ENCODE measurements at places on chromosomes 7 and 10. TPM values are rescaled to one million over a fixed set of nuclear protein-coding genes. Genes with fewer than 3 reads are reported as not detected.

Gene DDC
- total RNA-seq, result not detected

Gene DGKI
- total RNA-seq, result 0.12 TPM

Gene CHAT
- total RNA-seq, result not detected

Gene ADCY1
- total RNA-seq, result 3.9 TPM

Gene REEP3
- total RNA-seq, result 61.6 TPM

Gene PLAC9
- 3.8 TPM for total RNA-seq

Gene SPAM1
- total RNA-seq, result not detected

Gene KBTBD2
- total RNA-seq, result 23.4 TPM

- no peak for DNase-seq
These were observed 42.3 kb downstream of the ATAD1 start for GRCh38 chr10:87775766-87776165.

DNA sequence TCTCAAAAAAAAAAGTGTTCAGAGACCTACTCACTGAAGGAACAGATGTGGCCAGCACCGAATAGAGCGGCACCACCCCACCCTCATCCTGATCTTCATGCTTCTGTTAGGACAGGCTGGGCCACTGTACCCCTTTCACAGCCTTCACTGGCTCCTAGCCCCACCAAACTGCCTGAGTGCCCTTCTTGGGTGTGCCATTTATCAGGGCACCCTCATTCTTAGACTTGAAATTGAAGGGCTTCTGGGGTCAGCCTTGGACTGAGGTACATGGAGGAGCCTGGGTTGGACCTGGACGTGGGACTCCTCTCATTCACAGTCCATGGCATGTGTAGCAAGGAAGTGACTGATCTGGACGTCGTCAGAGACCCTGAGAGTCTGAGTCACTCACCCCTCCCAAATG is 190.3 kb downstream of the COBL start:
- no peak for DNase-seq

DNA sequence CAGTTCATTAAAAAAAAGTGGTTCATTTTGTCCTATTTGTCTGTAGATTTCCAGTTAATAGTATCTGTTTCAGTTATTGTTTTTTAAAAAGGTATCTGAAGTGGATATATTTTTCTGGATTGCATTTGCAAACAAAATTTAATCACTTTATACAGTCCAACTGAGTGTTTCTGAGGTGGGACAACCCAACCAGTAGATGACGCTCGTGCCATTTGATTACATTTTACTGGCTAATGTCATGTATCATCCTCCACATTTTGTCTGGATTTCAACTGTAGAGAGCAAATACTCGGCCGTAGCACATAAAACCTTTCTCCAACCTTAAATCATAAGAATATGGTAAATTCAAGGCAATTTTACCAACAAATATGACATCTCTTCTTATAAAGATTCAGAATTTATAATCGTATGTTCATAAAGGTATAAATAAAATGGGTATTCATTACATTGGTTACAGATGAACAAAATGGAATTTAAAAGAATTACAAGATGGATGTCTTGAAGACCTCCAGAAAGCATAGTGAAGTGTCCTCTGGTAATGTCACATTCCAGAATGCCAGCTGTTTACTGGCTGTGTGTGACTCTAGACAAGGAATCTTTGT is 789.0 kb downstream of the PHTF2 start:
- DNase-seq, result no peak

GRCh38 chr10:46301721-46302479 is 15.1 kb downstream of the ANTXRL start:
- DNase-seq, result no peak

- DNase-seq, result no peak
These were observed 42.9 kb downstream of the WAC start for GRCh38 chr10:28575852-28576251.

DNA sequence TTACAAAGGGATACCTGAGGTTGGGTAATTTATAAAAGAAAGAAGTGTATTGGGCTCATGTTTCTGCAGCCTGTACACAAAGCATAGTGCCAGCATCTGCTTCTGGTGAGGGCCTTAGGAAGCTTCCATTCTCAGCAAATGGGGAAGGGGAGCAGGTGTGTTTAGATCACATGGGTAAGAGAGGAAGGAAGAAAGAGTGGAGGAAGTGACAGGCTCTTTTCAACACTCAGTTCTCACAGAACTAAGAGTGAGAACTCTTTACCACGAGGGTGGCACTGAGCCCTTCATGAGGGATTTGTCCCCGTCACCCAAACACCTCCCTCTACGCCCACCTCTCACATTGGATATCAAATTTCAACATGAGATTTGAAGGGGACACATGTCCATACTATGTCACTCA is 506 bp upstream of the FAM170B start:
- DNase-seq, result no peak

DNA sequence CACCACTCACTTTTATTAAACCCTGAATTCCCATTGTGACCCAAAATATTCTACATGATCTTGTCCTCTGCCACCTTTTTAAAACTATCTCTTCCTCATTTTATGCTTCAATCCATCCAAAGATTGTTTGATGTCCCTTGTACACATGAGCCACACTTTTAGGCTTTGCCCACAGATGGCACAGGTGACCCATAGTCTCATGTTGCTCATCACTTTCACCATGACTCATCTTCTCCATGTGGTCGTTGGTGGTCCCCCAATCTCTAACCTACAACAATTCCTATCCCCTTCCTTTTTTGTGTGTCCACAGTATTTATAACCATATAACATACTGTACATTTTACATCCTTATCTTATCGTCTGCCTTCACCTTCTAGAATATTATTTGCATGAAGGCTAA is 271.5 kb upstream of the ZWINT start:
- DNase-seq, result no peak

DNA sequence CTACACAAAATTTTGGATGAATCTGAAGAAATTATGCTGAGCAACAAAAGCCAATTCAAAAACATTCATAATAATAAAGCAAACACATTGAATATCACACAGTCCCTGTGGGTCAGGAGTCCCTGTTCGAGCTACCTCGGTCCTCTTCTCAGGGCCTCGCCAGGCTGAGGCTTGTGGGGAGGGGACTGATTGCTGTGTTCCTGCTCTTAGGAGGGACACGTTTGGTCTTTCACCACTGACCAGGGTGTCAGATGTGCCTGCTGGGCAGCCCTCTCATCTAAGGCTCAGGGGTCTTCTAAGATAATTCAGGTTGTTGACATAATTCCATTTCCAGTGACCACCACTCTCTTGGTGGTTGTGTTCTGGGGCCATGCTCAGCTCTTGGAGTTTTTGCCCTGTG is 233.8 kb upstream of the PPP2R2D start:
- DNase-seq, result no peak

DNA sequence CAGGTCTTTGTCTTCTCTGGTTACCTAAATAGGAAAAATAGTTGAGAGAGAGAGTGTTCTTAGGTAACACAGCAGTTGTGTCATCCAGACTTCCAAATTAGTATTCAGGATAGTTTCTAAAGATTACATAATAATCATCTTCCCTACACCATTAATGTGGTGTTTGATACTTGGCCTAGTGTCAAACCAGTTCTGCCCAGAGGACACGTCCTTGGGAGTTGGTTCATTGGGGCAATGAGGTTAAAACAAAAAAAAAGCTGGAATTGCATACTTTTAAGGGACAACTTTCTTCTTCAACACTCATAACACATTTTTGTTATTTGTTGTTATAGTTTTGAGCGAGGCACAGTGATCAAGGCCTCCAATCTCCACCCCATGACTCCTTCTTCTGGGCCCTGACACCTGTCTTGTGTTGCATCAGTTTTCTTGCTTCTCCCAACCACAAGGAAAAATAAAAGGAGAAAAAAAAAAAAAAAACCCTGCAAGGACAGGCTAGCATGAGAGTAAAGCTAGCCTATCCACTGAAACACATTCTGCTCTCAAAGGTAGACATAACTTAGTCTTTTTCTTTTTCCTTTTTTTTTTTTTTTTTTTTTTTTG is 28.8 kb downstream of the STN1 start:
- no peak for DNase-seq

GRCh38 chr10:103541616-103542015 is 48.1 kb downstream of the NEURL1 start:
- no peak for DNase-seq

GRCh38 chr10:108597657-108598319 is 1325.5 kb downstream of the XPNPEP1 start:
- no peak for DNase-seq

- no peak for DNase-seq
These were observed 1.0 kb upstream of the DENND2A start for GRCh38 chr7:140641524-140642195.

DNA sequence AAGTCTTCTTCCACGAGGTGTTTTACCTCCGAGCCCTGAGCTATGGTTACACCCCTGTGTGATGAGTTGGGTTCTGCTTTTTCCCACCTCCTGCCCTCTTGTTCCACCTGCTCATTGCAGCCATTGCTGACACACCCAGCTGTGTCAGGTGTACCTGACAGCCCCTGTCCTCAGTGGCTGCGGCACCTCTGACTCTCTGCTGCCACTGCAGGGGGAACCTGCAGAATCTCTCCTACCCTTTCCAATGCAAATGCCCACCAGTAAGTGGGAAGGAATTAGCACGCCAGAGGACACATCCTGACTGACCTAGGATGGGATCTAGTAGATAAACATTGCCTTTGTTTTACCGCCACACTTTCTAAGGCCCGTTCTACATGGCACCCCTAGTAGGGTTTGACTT is 600.9 kb upstream of the MKI67 start:
- DNase-seq, result no peak

DNA sequence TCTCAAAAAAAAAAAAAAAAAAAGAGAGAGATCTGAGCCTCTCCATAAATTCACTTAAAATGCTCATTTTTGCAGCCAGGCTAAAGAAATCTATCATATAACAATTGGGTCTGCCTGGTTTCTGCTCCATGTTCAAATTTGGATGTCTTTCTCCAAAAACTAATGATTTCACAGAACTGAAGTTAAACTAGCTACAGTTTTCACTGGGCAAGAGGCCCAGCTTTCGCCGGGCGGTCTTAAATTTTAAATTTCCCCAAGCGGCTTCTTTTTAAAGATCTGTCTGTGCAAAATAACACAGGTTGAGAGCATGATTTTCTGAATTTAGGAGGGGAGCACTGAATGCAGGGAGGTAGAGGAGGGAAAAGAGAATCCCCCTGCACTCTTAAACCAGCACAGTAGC is 603.4 kb downstream of the KCNMA1 start:
- DNase-seq, result no peak

DNA sequence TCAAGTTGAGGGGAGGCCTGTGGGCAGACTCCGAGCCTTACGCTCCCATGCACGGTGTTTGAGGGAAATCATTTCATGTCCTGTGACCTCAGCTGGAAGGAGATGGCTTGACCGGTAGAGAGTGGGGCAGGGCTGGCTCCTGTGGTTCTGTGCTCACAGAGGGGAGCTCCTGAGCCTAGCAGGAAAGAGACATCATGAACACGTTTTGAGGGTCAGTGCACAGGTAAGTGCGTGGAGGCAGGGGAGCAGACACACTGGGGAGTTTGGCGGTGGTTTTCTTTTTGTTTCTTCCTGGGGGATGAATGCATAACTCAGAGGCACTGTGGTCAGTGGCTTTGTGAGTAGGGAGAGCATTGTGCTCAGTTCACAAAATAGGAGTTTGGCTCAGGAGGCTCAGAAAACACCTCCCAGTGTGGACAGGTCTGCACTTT is 22.5 kb downstream of the ADCY1 start:
- DNase-seq, result no peak

GRCh38 chr7:1720326-1720725 is 50.2 kb downstream of the ELFN1 start:
- DNase-seq, result no peak

DNA sequence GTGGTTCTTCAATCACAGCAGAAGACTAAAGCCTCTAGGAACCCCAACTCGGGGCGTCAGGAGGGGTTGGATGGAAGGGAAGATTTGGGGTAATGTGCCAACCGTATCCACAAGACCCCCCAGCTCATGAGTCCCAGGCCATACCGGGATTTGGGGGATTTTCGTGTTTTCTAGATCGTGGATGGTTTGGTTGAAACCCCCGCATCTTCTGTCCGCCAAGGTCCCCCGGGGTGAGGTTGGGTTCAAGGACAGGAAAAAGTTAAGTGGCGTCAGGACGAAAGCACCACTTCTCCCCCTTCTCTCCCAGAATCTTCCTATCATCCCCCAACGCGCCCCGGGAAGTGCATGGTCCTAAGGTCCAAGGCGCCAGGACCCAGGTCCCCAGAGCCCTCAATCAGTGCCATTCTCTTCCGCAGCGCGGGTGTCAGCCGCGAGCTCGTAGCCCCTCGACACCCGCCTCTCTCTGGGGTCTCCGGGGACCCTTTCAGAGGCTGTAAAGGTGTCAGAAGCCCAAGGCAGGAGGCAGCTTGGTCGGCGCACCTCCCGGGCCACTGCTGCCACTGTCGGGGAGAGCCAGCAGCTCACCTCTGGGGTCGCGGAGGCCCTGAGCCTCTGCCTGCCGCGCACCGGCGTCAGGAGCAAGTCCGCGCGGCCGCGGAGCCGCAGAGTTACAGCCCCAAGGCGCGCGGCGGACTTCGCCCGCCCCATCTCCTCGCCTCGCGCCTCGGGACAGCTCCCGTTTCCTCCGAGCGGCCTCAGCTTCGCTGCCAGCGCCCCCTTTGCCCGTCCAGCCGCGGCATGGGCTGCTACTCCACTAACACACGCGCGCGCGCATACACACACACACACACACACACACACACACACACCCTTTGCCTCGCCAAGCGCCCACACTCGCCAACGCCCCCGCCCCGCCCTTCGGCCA is 1.5 kb downstream of the MKX start:
- peak; percentile 78 for DNase-seq

GRCh38 chr10:43703286-43703685 is 54.6 kb upstream of the ZNF32 start:
- DNase-seq, result no peak

DNA sequence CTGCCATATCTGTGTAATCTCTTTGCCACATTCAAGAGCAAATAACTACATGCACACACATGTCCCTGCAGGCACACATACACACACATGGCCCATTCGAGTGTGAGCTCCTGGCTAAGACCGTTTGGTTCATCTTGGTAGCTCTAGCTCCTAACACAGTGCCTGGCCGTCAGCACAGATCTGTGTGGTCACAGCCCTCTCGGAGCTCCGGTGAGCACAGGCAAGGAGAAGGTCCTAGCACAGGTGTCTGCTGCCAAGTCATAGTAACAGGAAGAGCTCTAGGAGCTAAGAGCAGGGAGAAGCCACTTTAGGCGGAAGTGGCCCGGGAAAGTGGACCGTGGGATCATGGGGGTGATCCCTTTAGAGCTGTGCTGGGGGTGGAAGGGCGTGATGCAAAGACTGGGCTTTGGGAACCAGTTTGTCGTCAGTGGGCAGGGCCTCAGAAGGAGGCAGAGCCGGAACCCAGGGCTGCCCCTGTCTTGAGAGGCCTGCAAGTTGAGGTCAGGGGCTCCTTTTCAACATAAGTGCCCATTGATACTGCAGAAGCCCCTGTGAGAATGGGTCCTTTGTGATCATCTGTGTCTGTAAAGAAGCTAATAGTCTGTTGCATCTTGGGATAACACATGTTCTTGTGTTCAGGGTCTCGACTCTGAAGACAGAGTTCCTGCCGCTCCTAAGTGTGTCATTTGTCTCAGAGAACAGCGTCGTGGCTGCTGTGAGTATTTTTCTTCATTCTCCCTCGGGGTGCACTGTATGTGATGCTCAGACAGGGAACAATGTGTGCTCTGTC is 16.6 kb upstream of the ARPC1B start:
- DNase-seq, result no peak
